ENCODE measurements at places on chromosomes 2 and 18.

GRCh38 chr18:47587587-47587986, 336.1 kb upstream of the SKOR2 start:
- no peak for DNase-seq

GRCh38 chr2:140641163-140641562, 1489.7 kb downstream of the LRP1B start:
- DNase-seq: no peak

DNA sequence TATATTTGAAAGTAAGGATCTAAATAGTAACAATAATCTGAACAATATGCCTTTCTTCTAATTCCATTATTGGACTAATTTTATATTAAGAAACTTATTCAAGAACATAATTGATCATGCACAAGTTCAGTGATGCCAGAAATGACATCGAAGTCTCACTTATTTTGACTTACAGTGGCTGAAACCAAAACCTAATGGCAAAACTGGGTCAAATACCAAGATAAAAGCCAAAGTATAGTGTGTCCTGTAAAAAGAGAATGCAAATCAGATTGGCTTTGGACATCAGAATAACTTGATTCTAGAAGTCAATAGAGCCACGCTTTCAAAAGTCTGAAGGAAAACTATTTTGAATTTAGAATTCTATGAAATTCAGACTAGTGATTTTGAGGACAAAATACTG, 137.2 kb downstream of the FTCDNL1 start:
- DNase-seq: no peak

DNA sequence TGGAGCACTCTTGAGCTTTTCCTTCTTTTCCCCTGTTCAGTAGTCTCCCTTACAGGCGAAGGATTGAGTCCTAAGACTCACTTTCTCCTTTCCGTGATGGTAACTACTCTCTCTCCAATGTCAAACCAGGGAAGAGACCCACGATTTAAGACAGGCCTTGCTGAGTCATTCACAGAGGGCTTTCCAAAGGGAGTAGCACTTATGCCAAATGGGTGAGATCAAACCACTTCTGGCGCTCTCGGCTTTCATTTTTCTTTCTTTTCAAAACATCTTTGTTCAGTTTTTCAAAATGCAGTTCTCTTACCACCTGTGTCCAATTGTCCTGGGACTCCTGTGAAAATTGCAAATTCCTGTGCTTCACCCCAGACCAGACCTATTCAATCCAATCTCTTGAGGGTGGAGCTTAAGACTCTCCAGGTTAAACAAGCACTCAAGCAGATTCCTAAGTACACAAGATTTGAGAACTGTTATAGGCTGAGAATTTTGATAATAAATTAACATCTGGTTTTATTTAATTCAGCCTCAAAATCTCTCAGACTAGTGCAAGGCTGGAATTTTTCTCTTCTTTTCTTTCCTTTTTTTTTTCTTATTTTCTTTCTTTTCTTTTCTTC, 14.4 kb upstream of the MRPL19 start:
- no peak for DNase-seq

- DNase-seq: peak; percentile 16
Measured at GRCh38 chr2:38601463-38602135, 1.1 kb downstream of the HNRNPLL start.

- no peak for DNase-seq
Measured at GRCh38 chr2:52107124-52107523, 1075.2 kb upstream of the NRXN1 start.

- no peak for DNase-seq
Measured at GRCh38 chr18:38695559-38696280, 1130.1 kb upstream of the CELF4 start.

DNA sequence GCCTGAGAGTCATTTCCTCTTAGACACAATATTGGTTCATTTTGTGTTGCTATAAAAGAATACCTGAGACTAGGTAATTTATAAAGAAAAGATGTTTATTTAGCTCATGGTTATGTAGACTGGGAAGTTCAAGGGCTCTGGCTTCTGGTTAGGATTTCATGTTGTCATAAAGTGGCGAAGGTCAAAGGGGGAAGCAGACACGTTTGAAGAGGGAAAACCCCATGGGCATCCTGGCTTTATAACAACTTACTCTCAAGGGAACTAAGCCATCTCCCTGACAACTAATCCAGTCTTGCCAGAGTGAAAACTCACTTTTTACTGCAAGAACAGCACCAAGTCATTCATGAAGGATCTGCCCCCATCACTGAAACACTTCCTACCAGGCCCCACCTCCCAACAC, 89.7 kb upstream of the RNF152 start:
- DNase-seq: no peak

GRCh38 chr2:111884592-111884964, 585 bp upstream of the ANAPC1 start:
- no peak for DNase-seq

DNA sequence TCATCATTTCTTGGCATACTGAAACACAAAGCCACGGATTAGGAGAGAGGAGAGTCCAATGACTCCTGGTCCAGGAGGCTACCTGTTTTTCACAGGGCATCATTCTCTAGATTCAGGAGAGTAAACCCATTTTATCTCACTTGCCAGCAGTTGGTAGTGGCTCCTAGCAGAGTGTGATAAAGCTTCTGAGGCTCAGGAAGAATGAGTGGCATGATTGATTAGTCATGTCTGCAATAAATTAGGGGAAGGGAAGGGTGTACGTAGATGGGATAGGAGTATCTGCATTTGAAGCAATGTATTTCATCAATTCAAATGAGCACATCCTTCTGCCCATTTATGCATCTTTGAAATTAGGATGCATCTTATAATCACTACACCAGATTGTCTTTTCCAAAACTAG, 31.1 kb upstream of the PNO1 start:
- no peak for DNase-seq

DNA sequence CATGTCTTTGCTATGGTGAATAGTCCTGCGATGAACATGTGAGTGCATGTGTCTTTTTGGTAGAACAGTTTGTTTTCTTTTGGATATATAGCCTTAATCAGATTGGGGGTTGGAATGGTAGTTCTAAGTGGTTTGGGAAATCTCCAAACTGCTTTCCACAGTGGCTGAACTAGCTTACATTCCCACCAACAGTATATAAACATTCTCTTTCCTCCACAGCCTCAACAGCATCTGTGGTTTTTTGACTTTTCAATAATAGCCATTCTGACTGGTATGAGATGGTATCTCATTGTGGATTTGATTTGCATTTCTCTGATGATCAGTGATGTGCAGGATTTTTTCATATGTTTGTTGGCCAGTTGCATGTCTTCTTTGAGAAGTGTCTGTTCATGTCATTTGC, 112.2 kb upstream of the SESTD1 start:
- DNase-seq: no peak

DNA sequence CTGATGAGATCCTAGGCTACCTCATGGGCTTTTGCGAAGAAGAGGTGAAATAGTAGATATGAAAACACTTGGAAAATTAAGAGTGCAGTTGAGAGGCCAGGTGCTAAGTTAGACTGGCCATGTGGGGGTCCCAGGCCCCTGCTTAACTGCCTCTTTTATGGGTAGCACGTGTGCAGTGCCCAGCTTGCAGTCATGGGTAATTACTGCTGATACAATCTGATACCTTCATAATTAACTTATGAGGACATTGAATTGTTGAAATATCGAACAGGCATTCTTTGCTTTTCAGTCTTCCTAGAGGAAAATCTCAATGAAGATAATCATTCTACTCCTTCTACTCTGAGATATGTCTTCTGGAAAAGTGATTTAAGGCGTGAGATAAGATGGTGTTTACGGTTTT, 11.6 kb downstream of the TRAF3IP1 start:
- no peak for DNase-seq

DNA sequence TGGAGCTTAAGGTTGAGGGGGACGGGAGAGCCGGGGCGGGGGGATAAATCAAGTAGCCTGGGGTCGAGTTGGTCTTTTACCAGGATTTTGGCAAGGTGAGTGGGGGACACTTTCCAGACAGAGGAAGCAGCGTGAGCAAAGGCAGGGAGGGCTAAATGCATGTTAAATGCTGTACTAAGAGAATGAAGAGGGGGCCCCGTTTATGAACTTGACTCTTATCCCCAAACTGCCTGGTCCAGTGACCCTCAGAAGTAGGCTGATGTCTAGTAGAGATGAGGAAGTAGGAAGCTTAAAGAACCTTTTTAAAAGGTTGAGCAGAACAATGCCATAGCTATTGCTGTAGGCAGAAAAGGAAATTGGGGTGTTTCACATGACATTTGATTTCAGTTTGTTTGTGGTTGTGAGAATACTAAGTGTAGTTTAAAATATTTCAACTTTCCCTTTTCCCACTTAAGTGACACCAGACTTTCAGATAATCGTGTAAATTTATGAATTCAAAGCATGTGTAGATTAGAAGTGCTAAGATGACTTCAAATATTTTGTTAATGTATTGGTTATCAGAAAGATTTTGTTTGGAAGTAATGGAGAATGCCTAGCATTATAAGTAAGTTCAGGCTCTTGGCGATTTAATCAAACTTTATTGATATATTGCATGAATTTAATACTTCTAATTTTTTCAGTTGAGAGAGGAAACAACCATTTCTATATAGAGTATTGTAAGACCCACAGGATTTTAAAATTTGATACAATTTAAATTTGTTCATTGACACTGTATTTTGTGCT, 1.8 kb downstream of the REL start:
- no peak for DNase-seq

- DNase-seq: peak; percentile 63
Measured at GRCh38 chr2:42859006-42859552, 66.7 kb upstream of the HAAO start.

DNA sequence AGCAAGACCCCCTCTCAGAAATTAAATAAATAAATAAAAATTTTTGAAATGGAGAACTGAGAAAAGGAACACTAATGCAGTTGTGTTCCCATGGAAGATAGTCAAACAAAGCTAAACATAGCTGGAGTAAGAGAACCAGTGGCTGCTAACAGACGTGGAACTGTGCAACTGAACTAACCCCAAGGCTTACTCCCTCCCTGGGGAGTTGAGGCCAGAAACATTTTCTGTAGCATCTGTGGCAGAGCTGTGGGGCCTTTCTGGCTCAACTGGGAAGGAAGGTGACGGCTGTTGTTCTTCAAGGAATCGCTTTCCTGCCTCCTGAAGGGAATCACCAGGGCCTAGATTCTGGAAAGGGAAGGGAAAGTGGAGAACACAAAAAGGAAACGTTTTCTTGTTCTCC, 53.9 kb upstream of the B3GNT2 start:
- DNase-seq: no peak

DNA sequence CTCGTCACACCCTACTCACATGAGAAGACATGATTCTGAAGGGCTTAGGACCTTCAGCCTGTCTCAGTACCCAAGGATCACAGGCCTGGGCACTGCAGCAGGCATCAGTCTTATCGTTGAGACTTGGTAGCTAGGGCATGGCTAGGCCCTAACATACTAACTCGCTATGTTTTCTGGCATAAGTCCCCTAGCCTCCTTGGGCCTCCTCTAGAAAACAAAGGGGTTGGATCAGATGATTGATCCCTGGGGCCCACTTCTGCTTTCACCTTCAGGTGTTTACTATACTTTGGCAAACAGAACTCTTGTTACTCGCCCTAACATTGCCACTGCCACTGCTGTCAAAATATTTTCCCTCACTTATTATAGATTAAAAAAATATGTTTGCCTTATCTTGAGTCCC, 44.2 kb downstream of the VSNL1 start:
- no peak for DNase-seq

- DNase-seq: no peak
Measured at GRCh38 chr2:7419814-7420311, 502.7 kb downstream of the RNF144A start.

DNA sequence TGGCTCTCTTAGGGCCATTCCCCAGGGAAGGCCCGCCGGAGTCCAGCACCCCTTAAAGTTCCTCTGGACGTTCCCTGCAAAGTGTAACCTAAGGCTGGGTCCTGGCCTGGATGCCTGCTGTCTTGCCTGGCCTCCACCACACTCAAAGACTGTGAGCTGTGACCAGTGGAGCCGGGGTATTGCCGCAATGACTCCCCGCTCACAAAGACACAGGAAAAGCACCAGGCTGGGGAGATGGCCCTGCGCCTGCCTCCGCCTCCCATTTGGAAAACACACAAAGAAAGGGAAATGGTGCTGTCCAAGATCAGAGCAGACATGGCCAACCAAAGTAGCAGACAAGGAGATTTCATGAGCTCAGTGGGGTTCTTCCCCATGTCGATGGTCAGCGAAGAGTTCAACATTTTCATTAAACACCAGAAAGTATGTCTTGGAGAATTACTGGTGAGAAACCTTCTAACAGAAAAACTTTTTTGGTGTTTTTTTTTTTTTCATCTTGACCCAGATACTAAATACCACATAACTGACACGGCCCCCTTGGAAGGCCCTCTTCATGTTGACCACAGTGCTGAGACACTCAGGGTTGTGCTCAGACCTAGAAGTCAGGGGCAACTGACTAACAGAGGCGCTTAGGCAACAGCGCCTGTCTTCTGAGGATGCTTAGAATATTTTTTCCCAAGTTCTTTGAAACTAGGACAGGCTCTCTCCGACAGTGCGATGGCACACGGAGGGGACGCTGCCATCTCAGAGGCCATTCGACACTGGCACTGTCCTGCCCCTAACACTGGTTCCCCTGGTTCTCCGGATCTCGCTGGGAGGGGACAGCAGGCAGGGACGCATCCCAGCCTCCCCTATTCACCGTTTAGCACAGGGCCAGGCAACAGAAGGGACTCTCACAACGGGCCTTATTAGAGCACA, 226.4 kb upstream of the ID2 start:
- no peak for DNase-seq

- DNase-seq: no peak
Measured at GRCh38 chr18:33101316-33101715, 328.5 kb upstream of the KLHL14 start.

DNA sequence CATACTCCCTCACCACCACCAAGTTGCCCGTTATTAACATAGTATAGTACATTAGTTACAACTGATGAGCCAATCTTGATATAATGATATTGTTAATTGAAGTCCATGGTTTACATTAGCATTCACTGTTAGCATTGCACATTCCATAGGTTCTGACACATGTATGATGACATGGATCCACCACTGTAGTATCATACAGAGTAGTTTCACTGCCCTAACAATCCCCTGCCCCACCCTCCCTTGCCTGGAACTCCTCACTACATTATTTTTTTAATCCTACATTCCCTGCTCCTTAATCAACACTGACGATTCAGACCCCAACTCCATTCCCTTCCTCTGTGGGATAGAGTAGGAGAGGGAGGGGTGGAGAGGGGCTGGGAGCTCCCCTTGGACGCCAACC, 20.2 kb upstream of the ST3GAL5 start:
- DNase-seq: no peak

- no peak for DNase-seq
Measured at GRCh38 chr2:127712999-127713398, 11.7 kb downstream of the SFT2D3 start.

GRCh38 chr2:80365762-80366161, 61.2 kb upstream of the LRRTM1 start:
- DNase-seq: no peak
